Breast epithelium (tissue), 4 donors: ENCODE measurements at places on chromosomes 1 and 21. TPM values are rescaled to one million over a fixed set of nuclear protein-coding genes. Genes with fewer than 3 reads are reported as not detected.

The PRKAB2 gene
- 16.8 TPM for total RNA-seq

The RIPPLY3 gene
- total RNA-seq, result not detected

The GCSAML gene
- total RNA-seq, result 1.3 TPM

The LRRC38 gene
- total RNA-seq, result not detected

The RAB3B gene
- not detected for total RNA-seq

The SYNC gene
- total RNA-seq, result 24.2 TPM

The ILDR2 gene
- total RNA-seq, result 1.9 TPM

The ANGPTL3 gene
- total RNA-seq, result not detected

The TSPAN1 gene
- total RNA-seq, result 0.48 TPM

DNA sequence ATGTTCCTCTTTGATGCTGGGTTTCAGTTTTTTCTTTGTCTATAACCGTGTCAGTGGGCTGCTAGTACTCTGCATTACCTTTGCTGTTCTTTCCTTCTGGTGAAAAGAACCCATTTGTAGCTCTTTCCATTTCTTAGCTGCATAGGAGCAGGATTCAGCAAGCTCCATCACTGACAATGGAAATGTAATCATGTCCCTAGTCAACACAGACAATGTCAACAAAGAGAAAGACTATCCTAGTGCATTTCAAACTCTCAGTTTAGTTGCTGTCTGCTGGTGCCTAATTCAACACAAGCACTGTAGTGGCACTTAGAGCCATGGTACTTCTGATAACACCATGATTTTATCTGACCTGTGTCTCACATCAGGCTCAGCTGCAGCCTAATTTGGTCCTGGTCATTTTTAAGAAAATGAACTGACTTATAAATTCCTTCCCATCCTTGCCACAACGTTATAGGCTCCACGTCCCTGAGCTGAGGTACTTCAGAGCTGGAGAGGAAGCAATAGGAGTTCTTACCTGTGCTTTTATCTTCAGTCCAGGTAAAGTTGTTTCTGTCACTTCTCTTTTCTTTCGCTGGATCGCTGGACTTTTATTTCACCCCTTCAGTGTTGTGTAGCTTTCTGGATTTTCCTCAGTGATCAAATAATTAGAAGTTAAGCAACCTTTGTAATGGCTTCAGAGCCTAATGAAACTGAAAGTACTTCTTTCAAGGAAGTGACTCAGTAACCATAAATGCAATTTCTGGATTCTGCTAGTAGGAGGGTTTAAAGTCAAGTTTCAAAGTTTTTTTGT lies at the start of gene GBP3:
TSS of gene GBP3 (minus strand) at position 700 of the 793 bp plus-strand sequence. CDS start 2,145 bp downstream, outside the sequence.
- DNase-seq, result no peak

- no peak for DNase-seq
These were observed 917 bp downstream of the STX12 start for GRCh38 chr1:27773826-27774445.

- no peak for DNase-seq
These were observed 91.5 kb downstream of the KIF14 start for GRCh38 chr1:200528858-200529606.

- DNase-seq, result no peak
These were observed 27.3 kb downstream of the WDR4 start for GRCh38 chr21:42851812-42852665.

GRCh38 chr1:153617663-153618062 lies 1.5 kb upstream of the S100A14 start:
- DNase-seq, result peak; percentile 66

DNA sequence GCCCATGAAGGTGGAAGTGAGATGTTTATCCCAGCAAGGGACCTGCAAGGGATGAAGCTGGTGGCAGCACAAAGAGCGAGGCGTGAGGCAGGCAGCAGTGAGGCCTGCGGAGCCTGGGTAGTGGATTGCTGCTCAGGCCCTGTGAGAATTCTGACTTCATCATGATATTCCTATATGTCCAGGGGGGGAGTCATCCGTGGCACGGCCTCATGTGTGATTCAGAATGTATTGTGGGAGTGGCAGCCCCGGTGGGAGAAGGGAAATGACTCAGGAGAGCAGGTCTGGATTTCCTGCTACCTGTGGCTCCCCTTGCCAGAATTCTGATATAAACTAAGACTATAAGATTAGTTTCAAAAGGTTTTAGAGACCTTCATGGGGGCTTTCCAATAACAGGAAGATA lies 240.9 kb downstream of the CAMTA1 start:
- no peak for DNase-seq

GRCh38 chr1:168513656-168514404 lies 30.0 kb downstream of the XCL2 start:
- DNase-seq, result no peak

DNA sequence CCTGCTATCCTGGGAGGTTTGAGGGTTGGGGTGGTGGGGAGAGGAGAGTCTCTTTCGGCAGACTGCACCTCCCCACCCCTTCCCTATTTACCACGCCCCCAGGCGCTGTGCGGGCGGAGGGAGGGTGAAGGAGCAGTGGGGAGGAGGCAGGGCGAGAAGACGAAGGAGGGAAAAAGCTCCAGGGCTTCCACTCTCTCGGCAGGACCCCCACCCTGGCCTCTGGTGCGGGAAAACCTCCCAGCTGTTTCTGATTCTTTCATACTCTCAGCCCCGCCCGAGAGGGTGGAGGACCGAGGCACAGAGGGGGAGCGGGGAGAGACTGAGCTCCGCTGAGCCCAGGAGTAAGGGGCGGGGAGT lies 866 bp upstream of the WNT2B start:
- no peak for DNase-seq

DNA sequence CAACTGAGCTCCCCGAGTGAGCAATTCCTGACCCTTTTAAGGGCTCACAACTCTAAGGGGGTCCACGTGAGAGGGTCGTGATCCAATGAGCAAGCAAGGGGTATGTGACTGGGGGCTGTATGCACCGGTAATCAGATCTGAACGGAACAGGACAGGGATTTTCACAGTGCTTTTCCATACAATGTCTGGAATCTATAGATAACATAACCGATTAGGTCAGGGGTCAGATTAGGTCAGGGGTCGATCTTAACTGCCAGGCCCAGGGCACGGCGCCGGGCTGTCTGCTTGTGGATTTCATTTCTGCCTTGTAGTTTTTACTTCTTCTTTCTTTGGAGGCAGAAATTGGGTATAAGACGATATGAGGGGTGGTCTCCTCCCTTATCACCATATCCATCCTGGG lies 30.7 kb upstream of the OPRD1 start:
- no peak for DNase-seq

GRCh38 chr1:46491443-46492268 lies 2.0 kb downstream of the DMBX1 start:
- no peak for DNase-seq

DNA sequence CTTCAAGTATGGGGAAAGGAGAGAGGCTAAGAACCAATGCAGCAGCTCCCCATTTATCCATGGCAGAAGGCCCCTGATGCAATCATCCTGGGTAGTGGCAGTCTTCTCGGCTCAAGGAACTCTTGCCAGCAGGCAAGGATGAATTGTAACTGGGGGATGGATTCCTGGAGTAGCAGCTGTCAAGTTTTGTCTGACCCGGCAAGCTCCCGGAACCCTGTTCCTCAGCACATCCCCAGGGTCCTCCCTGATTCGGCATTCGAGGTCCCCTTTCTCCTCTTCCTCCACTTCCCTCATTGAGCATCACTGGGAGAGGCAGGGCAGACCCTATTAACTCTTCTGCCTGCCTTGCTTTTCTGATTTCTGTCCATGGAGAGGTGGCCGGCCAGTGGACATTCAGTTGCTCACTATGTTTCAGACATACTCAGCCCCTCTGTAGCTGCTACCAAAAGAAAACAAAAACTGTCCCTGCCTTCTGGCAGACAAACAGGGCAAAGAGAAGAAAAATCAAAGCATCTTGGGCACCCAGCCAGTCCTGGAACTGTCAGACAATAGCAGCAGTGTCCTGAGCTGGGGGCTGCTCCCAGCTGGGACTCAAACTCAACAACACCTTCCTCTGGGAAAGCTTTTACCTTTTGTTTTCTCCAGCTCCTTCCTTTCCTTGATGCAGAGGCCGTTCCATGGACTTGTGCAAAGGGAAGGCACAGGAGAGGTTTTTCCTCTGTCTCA lies 5.6 kb upstream of the PTCH2 start:
- peak; percentile 40 for DNase-seq

GRCh38 chr1:3924186-3924824 lies 24.2 kb upstream of the C1orf174 start:
- DNase-seq, result no peak

DNA sequence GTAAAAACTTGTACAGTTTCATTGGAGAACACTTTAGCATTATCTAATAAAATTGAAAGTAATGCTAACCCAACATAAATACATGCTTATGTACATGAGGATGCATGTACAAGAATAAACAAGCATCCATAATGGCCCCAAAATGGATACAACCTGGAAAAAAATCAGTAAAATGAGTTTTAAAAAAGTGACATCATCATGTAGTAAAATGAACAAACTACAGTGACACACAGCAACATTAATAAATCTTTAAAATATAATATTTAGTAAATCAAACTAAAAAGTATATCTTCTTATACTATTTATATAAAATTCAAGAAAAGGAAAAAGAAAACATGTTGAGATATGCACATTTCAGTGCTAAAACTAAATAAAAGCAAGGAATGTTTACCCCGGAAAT lies 140.5 kb downstream of the CLEC20A start:
- no peak for DNase-seq

GRCh38 chr1:112508278-112509004 lies at the start of gene WNT2B:
WNT2B (plus strand) TSS chr1:112508965; CDS start chr1:112509263, 298 bp downstream.
- no peak for DNase-seq

- no peak for DNase-seq
These were observed 15.2 kb downstream of the SYNJ1 start for GRCh38 chr21:32712641-32713040.

GRCh38 chr1:113439277-113439670 lies 49.0 kb downstream of the MAGI3 start:
- DNase-seq, result no peak

- DNase-seq, result no peak
These were observed 262.1 kb upstream of the LRRC7 start for GRCh38 chr1:69305621-69306020.

- DNase-seq, result no peak
These were observed 112.1 kb upstream of the ARTN start for GRCh38 chr1:43821471-43821870.

DNA sequence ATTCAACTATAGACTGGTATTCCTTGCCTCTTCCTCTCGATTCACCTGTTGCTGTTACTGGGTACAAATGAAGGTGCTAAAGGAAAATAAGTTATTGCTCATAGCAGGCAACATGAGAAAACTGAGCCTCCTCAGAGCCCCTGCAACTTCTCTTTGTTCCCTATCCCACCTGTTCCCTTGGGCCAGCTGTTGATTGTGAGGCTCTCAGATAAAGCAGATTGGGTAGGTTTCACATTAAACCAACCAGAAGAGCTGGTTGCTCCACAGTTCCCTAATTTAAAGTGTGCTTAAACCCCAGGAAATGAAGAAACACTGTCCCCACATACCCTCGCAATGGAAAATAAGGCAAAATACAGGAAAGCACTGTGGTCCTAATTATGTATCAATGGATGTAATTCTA lies 4.8 kb downstream of the DEDD start:
- no peak for DNase-seq

GRCh38 chr21:46610018-46610701 lies 5.3 kb upstream of the S100B start:
- no peak for DNase-seq

GRCh38 chr1:245875581-245876261 lies 631.4 kb downstream of the SMYD3 start:
- DNase-seq, result no peak
